ENCODE measurements at places on chromosomes 2 and 18.

DNA sequence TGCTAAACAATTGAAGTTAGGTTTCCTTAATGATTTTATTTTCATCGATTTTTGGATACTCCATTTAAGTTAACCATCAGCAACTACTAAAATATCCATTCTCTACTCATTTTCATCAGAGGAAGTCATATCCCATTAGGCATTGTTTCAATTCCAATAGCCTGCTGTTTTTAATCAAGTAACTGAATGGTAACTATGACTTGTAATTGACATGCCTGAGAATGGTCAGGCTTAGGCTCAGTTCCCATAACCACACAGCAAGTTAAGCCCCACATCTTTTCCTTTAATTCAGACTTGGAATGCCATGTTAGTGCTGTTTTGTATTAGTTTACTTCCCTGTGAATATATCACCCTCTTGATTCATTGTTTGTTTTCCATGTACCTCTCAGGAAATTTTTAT is 398.8 kb downstream of the ARHGAP15 start:
- no peak for DNase-seq

- no peak for DNase-seq
Measured at GRCh38 chr18:3238742-3239141, 8.9 kb upstream of the MYL12A start.

- DNase-seq, result no peak
Measured at GRCh38 chr2:211737282-211737681, 801.3 kb downstream of the ERBB4 start.

DNA sequence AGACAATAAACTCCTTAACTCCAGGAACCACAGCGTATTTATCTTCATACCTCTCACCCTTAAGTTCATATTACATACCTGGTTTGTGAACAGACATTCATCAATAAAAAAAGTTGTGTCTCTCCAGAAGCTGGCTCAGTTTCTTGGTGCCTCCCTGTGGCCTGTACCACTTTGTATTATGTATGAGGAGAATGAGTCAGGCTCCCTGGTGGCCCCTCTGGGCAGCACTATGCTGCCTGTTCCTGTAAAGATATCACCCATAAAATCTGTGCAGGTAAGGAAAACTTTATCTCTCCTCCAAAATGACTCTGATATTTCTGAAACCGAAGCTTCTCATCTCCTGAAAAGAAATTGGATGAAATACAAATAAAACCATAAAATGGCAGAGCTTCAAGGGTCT is 198.4 kb upstream of the NT5C1B start:
- no peak for DNase-seq

DNA sequence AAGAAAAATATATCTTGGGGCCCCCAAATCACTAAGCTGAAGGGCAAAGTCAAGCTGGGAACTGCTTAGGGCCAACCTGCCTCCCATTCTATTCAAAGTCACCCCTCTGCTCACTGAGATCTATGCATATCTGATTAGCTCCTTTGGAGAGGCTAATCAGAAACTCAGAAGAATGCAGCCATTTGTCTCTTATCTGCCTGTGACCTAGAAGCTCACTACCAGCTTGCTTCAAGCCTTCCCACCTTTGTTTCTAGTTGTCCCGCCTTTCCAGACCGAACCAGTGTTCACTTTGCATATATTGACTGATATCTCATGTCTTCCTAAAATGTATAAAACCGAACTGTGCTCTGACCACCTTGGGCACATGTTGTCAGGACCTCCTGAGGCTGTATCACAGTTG is 479.4 kb downstream of the METTL4 start:
- DNase-seq, result no peak

DNA sequence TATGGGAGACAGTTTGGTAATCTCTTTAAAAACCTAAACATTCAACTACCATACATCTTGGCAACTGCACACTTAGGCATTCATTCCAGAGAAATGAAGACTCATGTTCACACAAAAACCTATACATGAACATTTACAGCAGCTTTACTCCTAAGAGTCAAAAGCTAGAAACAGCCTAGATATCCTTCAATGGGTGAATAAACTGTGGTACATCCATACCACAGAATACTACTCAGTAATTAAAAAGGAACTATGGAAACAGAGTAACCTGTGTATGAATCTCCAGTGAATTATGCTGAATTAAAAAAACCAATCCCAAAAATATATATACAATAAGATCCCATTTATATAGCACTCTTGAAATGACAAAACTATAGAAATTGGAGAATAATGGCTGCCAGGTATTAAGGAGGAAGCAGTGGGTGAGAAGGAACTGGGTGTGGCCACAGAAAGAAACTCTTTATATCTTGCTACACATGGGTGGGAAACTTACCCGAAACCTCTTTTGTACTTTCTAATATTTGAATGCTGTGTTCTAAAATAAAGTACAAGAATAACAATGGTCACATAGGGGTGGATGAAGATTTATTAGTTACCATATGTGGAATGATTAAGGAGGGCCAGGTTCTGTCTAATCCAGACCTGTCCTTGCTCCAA is 13.7 kb downstream of the SESTD1 start:
- DNase-seq, result no peak

- no peak for DNase-seq
Measured at GRCh38 chr18:9578306-9578705, 36.1 kb downstream of the PPP4R1 start.

- DNase-seq, result no peak
Measured at GRCh38 chr18:57697426-57697825, 75.8 kb upstream of the NARS1 start.

DNA sequence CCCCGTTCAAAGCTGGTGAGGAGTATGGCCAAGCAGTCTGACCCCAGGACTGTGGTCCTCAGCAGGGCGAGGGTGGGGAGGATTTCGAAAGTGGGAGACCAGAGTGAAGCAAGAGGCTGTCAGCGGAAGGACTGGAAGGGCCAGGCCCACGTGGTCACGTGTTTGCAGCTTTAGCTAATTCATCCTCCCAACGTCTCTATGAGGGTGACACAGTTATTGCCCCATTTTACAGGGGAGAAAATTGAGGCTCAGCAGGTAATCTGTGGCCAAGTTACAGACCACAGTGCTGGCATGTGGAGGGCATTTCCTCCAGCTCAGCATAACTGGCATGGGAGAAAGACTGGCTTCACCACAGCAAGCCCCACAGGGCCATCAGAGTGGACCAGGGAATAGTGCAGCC is 45.4 kb upstream of the LTBP1 start:
- DNase-seq, result no peak

DNA sequence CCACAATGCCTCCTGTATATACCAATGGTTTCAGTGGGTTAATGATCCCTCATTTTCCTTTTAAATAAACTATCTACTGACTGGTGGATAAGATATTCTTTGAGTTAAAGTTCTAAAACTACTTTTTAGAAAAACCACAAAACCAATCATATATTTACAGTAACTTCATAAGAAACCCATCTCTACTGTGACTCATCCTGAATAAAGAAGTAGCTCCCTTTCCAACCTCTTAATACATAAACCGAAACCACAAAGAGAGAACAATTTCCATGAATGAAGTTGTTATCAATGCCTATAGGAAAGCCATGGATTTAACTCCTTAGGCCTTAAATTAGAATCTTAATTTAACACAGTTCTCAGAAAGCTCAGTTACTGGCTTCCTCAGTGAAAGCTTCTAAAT is 227.0 kb upstream of the SMAD7 start:
- no peak for DNase-seq

DNA sequence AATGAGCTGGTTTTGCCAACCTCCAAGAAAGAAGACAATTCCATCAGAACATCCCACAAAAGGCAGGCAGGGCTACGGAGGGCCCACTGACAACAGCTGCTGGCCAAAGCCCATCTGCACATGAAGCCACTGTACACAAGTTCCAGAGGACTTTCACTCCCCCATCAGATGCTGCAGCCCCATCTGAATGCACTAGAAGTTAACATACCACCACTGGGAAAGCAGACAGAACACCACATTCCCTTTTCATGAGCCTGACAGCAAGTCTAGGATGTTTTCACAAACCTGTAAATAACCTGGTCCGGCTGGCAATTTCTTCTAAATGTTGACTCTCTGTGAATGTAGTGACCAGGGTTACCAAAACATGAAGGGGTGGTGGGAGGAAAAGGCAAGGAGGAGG is 41.5 kb downstream of the CCBE1 start:
- no peak for DNase-seq

DNA sequence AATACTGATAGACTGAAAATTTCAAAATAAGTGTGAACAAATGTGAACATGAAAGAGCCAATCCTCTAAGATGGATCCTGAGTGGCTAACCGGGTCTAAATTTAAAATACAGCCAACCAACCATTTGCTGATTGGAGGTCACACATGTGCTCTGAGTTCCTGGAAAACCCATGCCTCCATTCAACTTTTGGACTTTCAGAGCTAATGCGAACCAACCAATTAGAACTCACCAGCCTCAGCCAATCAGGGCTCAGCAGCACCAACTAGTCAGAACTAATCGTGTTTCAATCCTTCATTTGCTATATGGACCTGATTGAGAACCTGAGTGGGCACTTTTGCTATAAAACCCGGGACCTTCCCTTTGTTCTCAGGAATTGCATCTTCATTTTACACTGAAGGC is 111.5 kb downstream of the MEP1B start:
- no peak for DNase-seq

GRCh38 chr2:71530641-71531332 is 77.4 kb downstream of the DYSF start:
- DNase-seq, result no peak

DNA sequence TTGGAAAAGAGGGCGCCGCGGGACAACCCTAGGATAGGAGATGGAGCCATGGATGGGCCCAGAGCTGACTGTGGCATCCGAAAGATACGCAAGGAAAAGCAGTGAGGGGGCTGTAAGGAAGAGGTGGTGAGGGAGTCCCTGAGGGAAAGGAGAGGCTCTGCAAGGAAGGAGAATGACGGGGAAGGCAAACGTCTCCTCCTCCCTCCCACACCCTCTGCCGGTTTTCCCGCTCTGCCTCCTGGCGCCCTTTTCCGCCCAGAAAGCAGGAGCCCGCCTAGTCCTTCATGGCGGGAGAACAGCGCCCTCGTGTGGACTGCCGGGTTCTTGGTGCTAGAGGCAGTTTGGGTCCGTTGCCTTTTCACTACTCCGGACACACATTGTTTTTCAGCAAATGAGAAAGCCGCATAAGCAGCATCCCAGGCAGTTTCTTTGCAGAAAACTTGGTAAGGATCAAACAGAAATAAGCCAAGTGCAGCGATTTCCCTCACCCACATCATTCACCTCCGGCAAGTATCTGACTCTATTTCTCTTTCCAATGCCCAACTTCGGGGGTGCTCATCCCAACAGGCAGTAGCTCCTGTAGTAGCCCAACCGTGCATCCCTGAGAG is 200.4 kb downstream of the INO80D start:
- DNase-seq, result peak; percentile 17

DNA sequence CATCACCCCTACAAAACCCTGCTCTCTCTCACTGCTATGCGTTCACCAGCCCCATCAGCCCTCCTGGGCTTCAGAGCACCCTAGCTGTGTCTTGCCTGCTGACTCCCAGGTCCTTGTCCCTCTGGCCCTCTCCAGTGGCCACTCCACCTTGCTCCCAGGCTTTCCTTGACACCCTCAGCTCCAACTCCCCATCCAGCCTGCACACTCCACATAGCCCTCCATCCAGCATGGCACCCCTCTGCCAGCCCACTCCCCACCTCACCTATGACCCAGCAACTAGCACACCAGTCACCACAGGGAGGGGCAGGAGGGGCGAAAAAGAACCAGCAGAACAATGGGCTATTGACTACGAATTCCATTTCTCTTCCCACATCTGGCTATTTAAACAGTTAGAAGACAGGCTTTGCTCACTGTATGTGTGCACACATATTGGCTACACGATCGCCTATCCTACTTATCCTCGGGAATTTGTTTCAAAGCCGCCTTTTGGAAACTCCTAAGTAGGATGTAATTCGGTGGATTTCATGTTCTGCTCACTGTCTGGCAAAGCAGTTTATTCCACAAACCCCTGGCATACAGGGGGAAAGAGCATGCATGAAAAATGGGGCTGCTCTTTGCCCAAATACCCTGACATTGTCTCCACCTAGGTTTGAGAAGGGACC is 195.3 kb downstream of the SMAD2 start:
- no peak for DNase-seq

DNA sequence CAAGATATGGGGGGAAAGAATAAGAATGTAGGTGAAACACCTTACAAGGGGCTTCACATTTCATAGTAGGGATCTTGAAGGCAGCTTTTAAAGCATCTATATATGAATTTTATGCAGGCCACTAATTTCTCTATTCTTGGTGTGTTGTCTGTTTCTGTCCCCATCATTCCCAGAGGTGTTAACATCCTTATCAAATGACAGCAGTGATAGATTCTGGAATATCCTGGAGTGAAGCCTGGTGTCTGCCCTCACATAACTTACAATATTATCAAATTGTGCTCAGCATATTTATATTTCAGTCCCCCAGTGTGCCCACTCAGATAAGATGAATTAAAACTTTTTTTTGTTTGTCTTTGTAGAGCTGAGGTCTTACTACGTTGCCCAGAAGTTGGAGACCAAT is 486.2 kb downstream of the EPHA4 start:
- DNase-seq, result no peak

- peak; percentile 87 for DNase-seq
Measured at GRCh38 chr18:79951545-79952455, at the start of gene SLC66A2. Gene SLC66A2, minus strand, starts transcription at chr18:79951653. Its CDS starts 727 bp downstream, at chr18:79950926.

GRCh38 chr18:74689251-74689650 is 91.6 kb downstream of the ZNF407 start:
- DNase-seq, result no peak

- no peak for DNase-seq
Measured at GRCh38 chr2:50402654-50402960, 629.3 kb downstream of the NRXN1 start.

GRCh38 chr2:122261911-122262310 is 506.5 kb downstream of the TSN start:
- no peak for DNase-seq

DNA sequence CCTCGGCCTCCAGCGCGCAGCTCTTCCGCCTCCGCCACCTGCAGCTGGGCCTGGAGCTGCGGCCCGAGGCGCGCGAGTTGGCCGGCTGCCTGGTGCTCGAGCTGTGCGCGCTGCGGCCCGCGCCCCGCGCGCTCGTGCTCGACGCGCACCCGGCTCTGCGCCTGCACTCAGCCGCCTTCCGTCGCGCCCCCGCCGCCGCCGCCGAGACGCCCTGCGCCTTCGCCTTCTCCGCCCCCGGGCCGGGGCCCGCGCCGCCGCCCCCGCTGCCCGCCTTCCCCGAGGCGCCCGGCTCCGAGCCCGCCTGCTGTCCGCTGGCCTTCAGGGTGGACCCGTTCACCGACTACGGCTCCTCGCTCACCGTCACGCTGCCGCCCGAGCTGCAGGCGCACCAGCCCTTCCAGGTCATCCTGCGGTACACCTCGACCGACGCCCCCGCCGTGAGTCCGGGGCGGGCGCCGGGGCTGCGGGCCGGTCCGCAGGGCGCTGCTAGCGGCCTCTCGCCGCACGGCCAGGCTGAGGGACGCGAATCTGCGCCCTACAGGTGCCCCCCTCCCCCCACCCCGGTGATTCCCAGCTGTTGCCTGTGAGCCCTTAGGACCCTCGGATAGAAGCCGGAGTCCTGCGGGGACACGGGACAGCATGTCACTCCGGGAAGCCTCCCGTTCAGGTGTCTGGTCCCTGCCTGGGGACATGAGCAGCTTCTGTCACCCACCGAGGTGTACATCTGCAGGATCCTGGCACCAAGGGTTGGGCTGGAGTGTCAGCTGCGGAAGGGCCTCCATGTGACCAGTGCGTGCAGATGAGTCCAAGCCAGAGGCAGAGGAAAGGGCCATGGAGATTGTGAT is 616 bp downstream of the RNPEPL1 start:
- peak; percentile 39 for DNase-seq

GRCh38 chr2:181517685-181518301 is 60.6 kb downstream of the ITGA4 start:
- no peak for DNase-seq

Measured in effector memory CD4-positive, alpha-beta T cell (primary cell).